ENCODE measurements at places on chromosomes 3 and 15.

- no peak for DNase-seq
Measured at GRCh38 chr15:99657996-99658395, 75.2 kb downstream of the LYSMD4 start.

- no peak for DNase-seq
Measured at GRCh38 chr15:58451826-58452225, 20.0 kb downstream of the LIPC start.

DNA sequence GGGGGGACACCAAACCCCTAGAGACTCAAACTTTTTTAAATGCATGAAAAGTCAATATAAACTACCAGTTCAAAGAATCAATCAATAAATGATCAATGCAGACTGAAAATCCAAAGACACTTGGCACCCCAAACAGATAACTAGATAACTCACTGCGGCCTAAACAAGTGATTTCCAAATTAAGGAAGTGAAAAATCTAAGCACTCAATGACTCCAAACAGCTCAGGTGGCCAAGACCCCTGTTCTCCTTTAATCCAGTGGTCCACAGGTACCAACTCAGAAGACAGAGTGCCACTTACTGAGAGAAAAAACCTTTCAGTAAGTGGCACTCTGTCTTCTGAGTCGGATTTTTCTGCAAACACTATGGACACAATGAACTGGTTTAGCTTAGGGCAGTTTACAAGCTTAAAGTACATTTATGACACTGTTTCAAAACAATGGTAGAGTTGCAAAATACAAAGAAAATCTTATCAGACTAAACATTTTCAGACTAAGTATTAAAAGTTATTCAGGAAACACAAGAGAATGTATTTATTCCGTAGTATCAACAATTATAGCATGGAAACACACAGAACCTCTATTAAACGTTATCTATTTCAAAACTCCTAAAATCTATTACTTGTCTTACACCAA lies 4.7 kb downstream of the DLG1 start:
- no peak for DNase-seq

DNA sequence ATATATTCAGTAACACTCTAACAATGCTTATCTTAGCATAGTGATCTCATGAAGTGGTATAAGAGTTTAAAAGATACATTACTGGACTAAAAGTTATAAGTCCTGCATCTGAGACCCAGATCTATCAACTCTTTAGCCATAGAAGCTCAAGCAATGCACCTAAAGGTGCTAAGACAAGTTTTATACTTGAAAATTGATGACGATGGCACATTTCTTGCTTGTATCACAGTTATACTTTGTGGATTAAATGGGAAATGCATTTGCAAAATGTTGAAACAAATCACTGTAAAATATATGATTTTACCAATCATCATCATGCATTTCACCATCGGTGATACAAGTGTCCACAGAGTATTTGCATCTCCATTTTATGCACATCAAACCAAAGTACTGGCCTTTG lies 525.3 kb upstream of the ZNF385D start:
- DNase-seq: no peak

- no peak for DNase-seq
Measured at GRCh38 chr15:71476823-71477222, 333.5 kb upstream of the NR2E3 start.

- DNase-seq: no peak
Measured at GRCh38 chr3:87674397-87675161, 384.2 kb downstream of the CGGBP1 start.

- no peak for DNase-seq
Measured at GRCh38 chr3:103470498-103470897, 1035.7 kb downstream of the ZPLD1 start.

- peak; percentile 12 for DNase-seq
Measured at GRCh38 chr3:136858381-136858780, 3.6 kb upstream of the NCK1 start.

- DNase-seq: no peak
Measured at GRCh38 chr3:14253022-14253706, 74.5 kb downstream of the LSM3 start.

GRCh38 chr3:114874522-114874971 lies 272.5 kb downstream of the ZBTB20 start:
- no peak for DNase-seq

GRCh38 chr15:69979262-69979661 lies 118.5 kb downstream of the TLE3 start:
- no peak for DNase-seq

- no peak for DNase-seq
Measured at GRCh38 chr3:114393367-114394072, 99.7 kb downstream of the TIGIT start.

GRCh38 chr3:128489927-128490649 lies 2.9 kb downstream of the GATA2 start:
- no peak for DNase-seq

- DNase-seq: peak; percentile 46
Measured at GRCh38 chr15:38068626-38069391, 134.4 kb downstream of the TMCO5A start.

- DNase-seq: no peak
Measured at GRCh38 chr3:155494332-155494731, 200.8 kb upstream of the STRIT1 start.

GRCh38 chr3:70108072-70108471 lies 108.5 kb downstream of the SAMMSON start:
- DNase-seq: no peak

DNA sequence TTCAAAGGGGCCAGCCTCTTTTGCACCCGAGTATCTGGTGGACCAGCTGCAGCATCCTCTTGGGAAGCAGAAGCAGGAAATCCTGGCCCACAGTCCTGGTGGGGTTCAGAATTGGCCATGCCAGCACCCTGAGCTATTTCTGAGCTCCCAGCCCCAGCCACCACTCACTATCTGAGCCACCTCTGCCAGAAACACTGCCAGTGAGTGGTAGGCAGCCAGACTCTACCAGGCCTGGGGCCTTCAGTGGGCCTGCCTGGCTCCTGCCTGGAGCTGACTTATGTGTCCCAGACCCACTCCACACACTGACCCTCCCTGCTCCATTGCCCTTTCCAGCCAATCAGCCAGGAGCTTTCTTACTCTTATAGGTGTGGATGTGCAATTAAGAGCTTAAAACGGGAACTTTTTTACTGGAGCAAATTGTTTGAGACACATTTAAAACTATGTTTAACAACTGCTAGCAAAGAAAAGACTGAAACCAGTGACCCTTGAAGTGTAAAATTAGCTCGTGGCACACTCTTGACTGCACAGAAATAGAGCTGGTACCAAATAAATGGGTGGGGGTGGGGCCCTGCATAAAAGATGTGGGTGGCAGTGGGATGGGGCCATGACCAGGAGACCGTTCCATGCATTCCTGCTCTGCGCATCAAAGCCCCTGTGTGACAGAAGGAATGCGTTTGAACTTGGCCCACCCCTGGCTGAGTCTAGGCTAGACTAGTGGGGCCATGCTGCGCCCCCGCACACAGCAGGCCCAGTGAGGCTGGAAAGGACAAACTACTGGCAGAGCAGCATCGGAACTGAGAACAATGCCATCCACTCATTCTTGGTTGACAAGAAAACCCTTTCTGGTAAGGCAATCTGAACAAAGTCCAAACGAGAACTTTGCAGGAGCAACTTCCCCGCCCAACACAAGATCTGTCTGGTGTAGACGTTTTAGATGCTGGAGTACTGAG lies 48.0 kb downstream of the CTNNB1 start:
- no peak for DNase-seq

GRCh38 chr3:108489776-108490175 lies 20.6 kb downstream of the MYH15 start:
- DNase-seq: peak; percentile 75

DNA sequence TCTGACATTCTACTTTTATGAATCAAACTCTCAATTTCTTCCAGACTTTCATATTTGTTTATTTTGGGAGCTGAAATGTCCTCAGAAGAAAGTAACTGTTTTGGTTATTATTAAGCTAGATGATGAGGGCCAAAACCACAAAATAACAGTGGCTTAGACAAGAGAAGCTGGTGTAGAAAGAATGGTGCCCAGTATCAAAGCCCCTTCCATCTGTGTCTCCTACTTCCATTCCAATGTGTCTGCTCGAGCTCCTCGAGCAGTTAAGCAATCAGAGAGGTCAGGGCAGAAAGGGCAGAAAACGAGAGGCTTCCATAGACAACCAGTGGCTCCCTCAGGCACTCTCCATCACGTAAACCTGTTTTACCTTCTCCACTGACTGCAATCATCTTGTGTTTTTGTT lies 59.7 kb upstream of the MAGI1 start:
- no peak for DNase-seq

- DNase-seq: no peak
Measured at GRCh38 chr15:70358011-70358819, 260.5 kb upstream of the TLE3 start.

- DNase-seq: no peak
Measured at GRCh38 chr3:149449799-149450198, 24.7 kb upstream of the TM4SF4 start.

GRCh38 chr3:52707585-52707984 lies 1.7 kb downstream of the SPCS1 start:
- no peak for DNase-seq

GRCh38 chr3:76199382-76199781 lies 414.0 kb upstream of the ZNF717 start:
- no peak for DNase-seq

DNA sequence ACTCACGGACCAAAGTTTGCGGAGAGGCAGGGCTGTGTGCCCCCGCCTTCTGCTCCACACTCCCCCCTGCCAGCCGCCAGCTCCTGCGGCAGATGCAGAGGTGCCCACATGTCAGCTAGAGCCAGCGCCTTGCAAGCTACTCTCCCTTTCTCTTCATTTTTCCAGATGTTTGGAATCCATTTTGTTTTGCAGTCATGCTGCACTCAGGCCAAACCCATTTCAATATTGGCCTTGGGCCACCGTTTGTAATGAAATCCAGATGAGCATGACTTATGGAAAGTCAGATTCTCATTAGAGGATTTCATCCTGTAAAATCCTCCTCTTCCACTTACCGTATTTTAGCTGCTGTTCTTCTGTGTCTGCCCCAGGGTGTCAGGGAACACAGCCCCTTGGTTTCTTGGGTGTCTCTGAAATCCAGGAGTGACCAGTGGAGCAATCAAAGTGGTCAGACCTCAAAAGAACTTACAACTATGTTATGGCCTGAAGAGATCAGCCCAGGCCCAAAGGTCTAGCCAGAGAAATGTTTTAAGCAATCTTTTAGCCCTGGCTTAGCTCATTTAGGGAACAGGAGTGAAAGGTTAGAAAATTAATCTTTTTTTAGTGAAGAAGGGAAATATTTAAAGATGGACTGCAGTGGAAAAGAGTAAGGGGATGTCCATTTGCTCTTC lies 65.8 kb downstream of the AAGAB start:
- no peak for DNase-seq

DNA sequence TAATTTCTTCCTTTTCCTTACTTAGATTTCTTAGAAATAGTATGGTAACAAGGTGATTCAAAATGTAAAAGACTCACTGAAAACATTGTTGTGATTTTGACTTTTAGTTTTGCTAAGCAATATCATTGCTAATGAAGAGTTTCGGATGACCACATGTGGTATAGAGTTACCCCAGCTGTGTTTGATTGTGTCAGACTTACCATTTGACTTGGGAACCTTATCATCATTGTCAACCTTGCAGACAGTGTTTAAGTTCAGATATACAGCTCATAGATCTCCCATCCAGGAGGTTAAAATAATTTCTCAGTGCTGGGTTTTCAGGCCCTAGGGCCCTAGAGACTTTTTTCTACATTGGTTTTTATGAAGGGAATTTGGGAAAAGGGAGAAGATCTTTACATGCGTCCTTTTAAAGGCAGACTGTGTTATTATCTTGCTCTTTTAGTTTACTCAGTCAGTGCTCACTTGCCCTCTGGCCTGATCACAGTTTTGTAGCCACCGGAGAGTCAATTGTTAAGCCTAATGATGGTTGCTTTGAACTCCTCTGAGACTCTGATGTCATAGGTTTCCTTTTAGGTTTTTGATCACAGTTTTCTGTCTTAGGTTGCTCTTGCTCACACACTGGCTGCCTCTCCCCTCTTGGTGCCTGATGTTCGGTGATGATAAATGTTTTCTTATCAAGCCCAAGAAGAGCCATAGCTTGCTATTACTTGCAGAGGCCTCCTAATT lies 133.5 kb upstream of the ZPLD1 start:
- no peak for DNase-seq

- peak; percentile 72 for DNase-seq
Measured at GRCh38 chr3:5136211-5136918, 14.3 kb downstream of the ARL8B start.

- DNase-seq: no peak
Measured at GRCh38 chr3:162863579-162863978, 1367.0 kb downstream of the OTOL1 start.

GRCh38 chr15:35746121-35746520 lies 200.2 kb upstream of the DPH6 start:
- no peak for DNase-seq

- DNase-seq: no peak
Measured at GRCh38 chr3:18195836-18196235, 229.3 kb downstream of the SATB1 start.

DNA sequence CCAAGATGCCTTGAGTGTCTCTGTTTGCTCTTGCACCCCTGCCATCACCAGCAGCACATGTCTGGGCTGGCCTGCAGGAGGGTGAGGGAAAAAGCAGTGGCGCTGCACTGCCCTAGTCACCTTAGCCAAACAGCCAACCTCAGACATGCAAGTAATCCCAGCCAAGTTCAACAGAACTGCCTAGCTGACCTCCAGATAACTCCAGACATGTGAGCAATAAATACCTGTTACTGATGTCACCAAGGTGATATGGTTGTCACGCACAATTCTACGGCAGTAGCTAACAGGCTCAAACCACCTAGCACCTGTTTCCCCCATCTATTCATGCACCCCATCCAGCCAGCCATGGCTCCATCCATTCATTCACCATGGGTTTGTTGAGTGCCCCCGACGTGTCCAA lies 99.9 kb downstream of the SRGAP3 start:
- DNase-seq: no peak

- no peak for DNase-seq
Measured at GRCh38 chr15:40451527-40452158, 10.9 kb downstream of the BAHD1 start.

DNA sequence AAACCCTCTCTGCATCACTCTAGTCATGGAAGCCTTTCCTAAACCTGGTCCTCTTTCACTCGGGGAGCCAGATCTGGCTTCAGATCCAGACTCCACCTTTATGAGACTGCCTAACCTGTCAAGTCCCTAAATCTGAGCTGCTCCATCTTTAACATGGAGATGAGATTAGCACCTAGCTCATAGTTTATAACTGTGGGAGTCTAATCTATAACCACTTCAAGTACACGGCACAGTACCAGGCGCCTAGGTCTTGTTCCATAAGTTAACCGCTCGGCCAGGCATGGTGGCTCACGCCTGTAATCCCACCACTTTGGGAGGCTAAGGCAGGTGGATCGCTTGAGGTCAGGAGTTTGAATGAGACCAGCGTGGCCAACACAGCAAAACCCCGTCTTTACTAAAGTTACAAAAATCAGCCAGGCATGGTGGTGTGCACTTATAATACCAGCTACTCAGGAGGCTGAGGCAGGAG lies 30.3 kb downstream of the TPM1 start:
- DNase-seq: no peak

DNA sequence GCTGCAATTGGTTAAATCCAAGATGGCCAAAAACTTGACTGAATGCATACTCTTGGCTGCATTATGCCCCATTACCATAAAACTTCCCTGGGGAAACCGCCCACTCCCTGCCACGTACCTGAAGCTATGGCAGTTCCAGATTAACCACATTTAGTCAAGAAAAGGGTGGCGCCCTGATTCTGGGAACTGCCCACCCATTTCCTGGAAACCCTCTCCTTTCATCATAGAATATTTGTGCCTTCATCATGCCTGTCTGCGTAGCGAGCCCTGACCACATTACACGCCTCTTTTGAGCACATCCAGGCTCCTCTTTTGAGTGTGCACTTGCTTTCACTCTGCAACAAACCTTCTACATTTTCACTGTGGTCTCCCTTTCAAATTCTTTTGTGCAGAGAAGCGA lies 5.2 kb downstream of the LINS1 start:
- peak; percentile 95 for DNase-seq

All from CD4-positive, alpha-beta T cell treated with Interleukin-17A for 1 hour (primary cell).